Activated naive CD4-positive, alpha-beta T cell (primary cell): ENCODE measurements at places on chromosomes 6 and 20.

DNA sequence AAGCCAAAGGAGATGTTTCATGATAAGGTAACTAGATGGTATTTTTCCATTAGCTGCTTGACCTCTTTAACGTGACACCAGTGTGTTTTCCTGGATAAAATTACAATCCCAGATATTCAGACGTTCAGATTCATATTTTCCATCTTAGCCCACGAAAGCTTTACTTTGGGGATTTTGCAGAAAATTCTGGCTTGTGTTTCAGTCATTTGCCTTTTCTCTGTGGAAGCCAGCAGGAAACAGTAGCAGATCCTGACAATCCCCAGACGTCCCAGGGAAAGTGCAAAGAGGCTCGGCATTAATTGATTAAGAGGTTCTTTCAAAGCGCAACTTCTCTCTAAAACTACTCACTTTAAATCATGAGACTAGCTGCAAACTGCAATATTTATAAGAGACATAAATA lies 243.6 kb downstream of the UST start:
- DNase-seq, result no peak

DNA sequence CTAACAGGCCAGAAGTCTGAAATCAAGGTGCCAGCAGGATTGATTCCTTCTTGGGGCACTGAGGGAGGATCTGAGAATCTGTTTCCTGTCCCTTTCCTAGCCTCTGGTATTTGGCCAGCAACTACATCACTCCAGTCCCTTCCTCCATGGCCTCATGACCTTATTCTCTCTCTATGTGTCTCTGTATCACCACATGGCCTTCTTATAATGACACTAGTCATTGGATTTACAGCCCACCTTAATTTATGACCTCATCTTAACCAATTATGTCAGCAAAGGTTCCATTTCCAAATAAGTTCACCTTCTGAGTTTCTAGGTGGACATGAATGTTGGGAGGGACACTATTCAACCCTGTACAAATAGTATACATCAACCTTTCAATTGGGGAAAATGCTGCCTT lies 29.3 kb downstream of the SCML4 start:
- DNase-seq, result no peak

GRCh38 chr6:85756982-85757381 lies 114.3 kb upstream of the SYNCRIP start:
- DNase-seq, result no peak

- no peak for DNase-seq
Measured at GRCh38 chr6:14724549-14724948, 521.3 kb upstream of the JARID2 start.

DNA sequence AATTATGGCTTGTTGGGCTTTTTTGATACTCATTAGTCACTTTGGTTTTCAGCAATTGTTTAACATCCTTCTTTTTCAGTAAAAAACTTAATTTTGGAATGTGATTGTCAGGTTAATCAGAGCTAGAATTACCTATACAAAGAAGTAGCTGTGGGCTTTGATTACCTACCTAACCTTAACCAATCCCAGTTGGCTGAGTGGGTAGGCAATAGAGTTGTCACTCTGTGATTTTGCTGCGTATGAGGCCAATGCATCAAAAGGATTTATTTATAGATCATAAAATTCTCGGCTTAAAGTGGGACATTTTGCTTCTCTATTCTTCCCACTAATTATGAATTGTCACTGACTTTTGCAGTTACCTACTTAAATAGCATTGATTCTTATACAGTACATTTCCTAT lies 111.4 kb downstream of the PHACTR1 start:
- DNase-seq, result no peak

GRCh38 chr6:2257363-2257762 lies 12.0 kb upstream of the GMDS start:
- DNase-seq, result no peak

- DNase-seq, result no peak
Measured at GRCh38 chr6:156347246-156347645, 429.9 kb upstream of the ARID1B start.

GRCh38 chr20:58971429-58971828 lies 9.6 kb upstream of the NELFCD start:
- no peak for DNase-seq

GRCh38 chr6:138785079-138785478 lies 10.8 kb upstream of the ECT2L start:
- DNase-seq, result no peak

GRCh38 chr20:8095648-8096572 lies 36.2 kb upstream of the PLCB1 start:
- no peak for DNase-seq
